ENCODE measurements at places on chromosomes 1 and 21.

GRCh38 chr21:38244407-38244787 is 12.4 kb upstream of the KCNJ15 start:
- no peak for DNase-seq

- DNase-seq, result no peak
Measured at GRCh38 chr1:109770331-109771095, 6.8 kb upstream of the EPS8L3 start.

DNA sequence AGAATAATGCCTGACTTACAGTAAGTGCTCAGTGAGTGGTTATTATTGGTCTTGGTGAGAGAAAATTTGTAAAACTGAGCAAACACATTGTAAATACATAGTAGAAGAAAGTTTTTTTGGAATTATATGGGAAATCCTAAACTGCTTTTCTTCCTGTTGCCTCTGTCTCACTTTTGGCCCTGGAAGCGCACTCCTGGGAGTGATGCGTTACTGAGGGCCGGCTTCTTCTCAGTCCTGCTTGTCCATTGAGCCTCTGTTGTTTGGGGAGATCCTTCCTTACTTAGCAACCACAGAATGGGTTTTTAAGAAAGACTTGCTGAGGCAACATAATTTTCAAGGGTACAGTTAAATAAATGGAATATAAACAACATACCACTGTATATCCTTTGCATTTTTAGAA is 166.0 kb downstream of the EDEM3 start:
- no peak for DNase-seq

- no peak for DNase-seq
Measured at GRCh38 chr1:69404486-69404885, 163.2 kb upstream of the LRRC7 start.

GRCh38 chr1:158095737-158096335 is 84.9 kb upstream of the CD1D start:
- no peak for DNase-seq

DNA sequence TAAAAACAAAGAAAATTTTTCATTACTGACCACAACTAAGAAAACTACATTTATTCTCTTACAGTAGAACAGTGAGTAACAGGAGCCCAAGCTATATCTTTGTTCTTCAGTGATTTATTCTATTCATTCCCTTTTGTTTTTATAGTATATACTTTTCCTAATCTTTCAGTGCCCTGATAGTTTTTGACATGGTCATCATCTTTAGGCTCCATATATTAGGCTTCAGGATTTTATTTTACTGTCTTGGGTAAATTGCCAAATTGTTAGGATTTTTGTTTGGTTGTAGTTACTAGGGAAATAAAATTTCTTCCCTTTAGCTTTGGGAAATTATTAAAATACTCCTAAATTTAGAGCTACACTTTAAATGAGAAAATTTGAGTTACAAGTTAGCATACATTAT is 10.3 kb downstream of the FBXO28 start:
- DNase-seq, result no peak

DNA sequence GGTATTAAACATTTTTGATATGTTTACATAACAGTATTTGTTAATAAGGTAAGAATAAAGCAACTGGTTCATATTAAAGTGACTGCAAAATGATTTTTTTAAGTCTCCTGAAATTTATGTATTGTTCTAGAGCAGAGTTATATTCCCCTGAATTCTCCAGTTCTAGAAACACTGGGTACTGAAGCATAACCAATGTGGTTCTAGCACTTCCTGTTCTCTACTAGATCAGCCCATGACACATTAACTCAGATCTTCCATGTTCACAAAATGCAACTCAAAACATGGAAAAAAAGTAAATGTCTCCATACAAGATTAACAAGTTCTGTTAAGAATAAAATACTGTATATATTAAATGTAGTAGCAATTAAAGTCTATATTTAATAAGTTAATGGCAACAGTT is 3.9 kb downstream of the NEGR1 start:
- DNase-seq, result no peak

- no peak for DNase-seq
Measured at GRCh38 chr1:115761601-115762302, 6.8 kb downstream of the CASQ2 start.

DNA sequence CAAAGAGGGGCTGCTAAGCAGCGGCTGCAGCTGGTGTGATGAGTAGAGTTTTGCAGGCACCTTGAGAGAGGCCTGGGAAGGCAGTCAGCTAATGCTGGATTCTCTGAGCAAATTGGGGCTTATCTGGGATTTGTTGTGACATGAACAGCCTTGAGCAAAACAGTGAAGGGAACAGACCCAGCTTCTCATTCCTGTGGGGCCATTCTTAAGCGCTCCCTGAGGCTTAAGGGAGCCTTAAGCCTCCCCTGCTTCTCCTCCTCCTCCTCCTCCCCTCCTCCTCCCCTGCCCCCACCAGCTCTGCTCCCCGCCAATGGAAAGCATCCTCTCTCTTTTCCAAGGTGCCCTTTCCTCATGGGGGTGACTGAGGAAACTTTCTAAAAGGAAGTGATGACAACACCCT is 21.3 kb downstream of the HMGCS2 start:
- no peak for DNase-seq

GRCh38 chr1:99546432-99547416 is 99.2 kb upstream of the PALMD start:
- no peak for DNase-seq

DNA sequence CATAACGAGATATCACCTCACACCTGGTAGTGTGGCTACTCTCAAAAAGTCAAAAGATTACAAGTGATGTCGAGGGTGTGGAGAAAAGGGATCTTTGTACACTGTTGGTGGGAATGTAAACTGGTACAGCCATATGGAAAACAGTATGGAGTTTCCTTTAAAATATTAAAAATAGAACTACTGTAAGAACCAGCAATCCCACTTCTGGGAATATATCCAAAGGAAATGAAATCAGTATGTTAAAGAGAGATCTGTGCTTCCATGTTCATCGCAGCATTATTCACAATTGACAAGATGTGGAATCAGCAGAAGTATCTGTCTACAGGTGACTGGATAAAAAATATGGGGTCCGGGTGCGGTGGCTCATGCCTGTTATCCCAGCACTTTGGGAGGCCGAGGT is 7.6 kb upstream of the PIK3C2B start:
- DNase-seq, result no peak

DNA sequence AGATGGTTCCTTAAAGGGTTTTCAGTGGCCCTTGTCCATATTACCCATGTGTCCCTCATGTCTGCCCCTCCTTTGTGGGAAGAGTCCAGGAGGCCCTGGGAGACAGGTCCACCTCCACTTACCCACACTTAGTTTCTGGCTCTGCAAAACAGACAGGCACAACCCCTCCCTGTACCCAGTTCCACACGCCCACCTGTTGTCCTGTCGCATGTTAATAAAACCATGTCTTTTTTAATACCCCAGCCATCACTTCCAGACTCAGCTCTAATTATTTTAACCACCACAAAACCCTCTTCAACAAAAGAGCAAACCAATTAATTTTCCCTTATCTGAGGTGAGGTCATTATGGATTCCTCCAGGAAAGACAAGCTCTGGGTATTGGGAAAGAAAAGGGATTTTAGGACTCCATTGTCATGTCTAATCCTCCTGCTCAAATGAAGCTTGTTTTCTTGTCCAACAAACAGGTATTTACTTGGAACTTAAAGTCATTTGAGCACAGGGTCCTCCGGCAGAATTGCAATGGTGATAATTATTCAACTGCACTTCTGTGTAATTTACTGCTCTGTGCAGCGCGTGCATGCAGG is 68.9 kb downstream of the CCDC185 start:
- DNase-seq, result no peak

GRCh38 chr1:101120868-101121267 is 95.3 kb upstream of the DPH5 start:
- DNase-seq, result no peak

GRCh38 chr1:42960566-42961311 is 2.1 kb upstream of the SLC2A1 start:
- no peak for DNase-seq

DNA sequence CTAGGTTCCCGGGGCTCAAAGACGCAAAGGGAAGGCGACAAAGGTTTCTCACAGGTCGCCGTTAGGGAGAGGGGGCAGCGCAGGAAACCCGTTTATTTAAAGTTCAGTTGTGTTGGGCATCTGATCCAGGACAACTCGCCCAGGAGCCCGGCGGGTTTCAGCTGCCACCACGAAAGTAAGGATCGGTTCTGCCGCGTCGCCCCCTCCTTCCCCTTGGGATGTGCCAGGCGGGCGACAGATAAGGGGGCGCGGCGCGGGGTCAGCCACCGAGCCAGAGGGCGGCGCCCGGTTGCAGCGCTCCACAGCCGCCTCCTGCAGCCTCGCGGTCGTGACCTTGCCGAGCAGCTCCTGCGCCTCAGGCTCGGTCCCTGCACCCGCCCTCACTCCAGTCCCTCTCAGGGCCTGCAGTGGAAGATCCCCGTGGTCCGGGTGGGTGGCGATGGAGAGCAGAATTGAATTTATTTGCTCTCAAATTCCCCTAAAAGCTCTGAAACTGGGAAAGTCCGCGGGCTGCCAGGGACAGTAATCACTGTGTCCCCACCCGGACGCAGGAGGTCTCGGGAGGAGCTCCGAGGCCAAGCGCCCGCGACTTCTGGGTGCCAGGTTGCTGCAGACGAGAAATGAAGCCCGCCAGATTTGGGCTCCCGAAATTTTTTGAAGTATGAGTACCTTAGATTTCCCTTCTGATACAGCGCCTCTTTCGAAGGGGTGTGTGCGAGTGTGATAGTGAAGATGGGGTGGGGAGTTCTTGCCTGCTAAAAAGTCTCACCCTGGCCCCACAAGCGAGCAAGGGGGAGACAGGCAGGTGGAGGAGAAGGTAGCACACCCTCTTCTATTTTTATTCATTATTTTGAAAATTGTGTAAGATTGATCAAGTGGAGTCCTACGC is 28.4 kb upstream of the NFIA start:
- no peak for DNase-seq

GRCh38 chr1:110161165-110161564 is 10.9 kb downstream of the SLC6A17 start:
- no peak for DNase-seq

GRCh38 chr1:11301601-11302000 is 28.6 kb downstream of the UBIAD1 start:
- no peak for DNase-seq

GRCh38 chr1:30273021-30273325 is 450.4 kb downstream of the MATN1 start:
- DNase-seq, result no peak

- DNase-seq, result no peak
Measured at GRCh38 chr1:192984080-192984479, 75.1 kb downstream of the UCHL5 start.

- DNase-seq, result no peak
Measured at GRCh38 chr1:23577056-23578004, 18.0 kb upstream of the ID3 start.

DNA sequence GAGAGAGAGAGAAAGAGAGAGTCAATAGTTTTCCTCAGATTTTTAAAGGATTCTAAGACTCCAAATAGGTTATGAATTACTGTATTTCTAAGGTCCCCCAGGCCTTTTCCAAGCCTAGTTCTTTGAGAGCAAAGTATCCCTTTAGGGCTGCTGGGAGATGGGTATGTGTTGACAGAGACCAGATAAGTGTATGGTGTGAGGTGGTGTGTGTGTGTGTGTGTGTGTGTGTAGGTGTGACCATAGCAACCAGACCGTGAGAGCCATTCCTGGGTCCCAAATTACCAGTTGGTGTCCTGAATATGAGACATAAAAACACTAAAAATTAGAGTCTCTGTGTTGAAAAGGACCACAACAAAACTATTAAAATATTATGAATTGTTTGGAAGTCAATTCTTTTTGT is 41.7 kb upstream of the DNAJC6 start:
- DNase-seq, result no peak

GRCh38 chr1:164678136-164678700 is 119.2 kb downstream of the PBX1 start:
- no peak for DNase-seq

GRCh38 chr21:14740692-14741091 is 194.6 kb upstream of the SAMSN1 start:
- no peak for DNase-seq

- no peak for DNase-seq
Measured at GRCh38 chr21:35332841-35333426, 283.8 kb upstream of the RUNX1 start.

DNA sequence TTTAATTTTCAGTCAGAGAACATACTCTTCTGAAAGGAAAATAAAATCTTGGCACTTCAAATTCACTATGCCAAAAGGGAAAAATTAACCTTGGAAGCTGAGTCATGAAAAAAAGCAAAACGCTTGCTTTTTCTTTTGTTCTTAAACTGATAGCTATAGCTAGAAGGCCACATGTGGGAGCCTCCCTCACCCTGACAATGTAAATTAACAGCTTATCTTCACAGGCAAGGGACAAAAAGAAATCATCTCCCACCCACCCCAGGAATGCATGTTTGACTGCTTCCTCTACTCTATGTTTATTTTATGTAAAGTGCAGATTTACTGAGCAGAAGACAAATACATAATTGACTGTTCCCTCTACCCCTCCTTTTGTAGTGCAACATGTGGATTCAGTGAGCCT is 38.0 kb downstream of the EBNA1BP2 start:
- no peak for DNase-seq

- DNase-seq, result no peak
Measured at GRCh38 chr21:15004721-15005370, 60.0 kb downstream of the NRIP1 start.

DNA sequence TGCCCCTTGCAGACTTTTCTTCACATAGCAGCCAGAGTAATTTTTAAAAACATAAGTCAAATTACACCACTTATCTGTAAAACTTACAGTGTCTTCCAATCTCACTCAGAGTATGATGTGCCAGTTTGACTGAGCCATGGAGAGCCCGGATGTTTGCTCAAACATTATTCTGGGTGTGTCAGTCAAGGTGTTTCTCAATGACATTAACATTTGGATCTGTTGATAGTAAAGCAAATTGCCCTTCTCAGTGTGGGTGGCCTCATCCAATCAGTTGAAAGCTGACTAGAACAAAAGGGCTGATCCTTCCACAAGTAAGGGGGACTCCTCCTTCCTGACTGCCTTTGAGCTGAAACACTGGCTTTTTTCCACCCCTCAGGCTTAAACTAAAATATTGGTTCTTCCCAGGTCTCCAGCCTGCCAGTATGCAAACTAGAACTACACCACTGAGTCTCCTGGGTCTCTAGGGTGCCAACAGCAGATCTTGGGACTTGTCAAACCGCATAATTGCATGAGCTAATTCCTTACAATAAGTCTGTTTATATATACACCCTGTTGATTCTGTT is 157.9 kb upstream of the CTTNBP2NL start:
- no peak for DNase-seq

GRCh38 chr1:164912290-164912689 is 353.3 kb downstream of the PBX1 start:
- DNase-seq, result no peak

GRCh38 chr21:16579538-16579937 is 849.8 kb downstream of the USP25 start:
- DNase-seq, result no peak

GRCh38 chr1:150537732-150538684 is 11.2 kb upstream of the ADAMTSL4 start:
- no peak for DNase-seq

Measured in central memory CD8-positive, alpha-beta T cell (primary cell).